ENCODE measurements at places on chromosomes 5 and 9. TPM values are rescaled to one million over a fixed set of nuclear protein-coding genes. Genes with fewer than 3 reads are reported as not detected.

The PCDH1 gene
- not detected for total RNA-seq

The F2RL2 gene
- not detected for total RNA-seq

The HNRNPK gene
- total RNA-seq: 768 TPM

The CEP120 gene
- total RNA-seq: 23.7 TPM

The GIN1 gene
- 5.8 TPM for total RNA-seq

The PDE6A gene
- not detected for total RNA-seq

The FGF18 gene
- total RNA-seq: not detected

The AGXT2 gene
- total RNA-seq: not detected

The LAMC3 gene
- total RNA-seq: 2.2 TPM

The LCN2 gene
- not detected for total RNA-seq

The FAM78A gene
- total RNA-seq: 35.0 TPM
